ENCODE measurements at places on chromosomes 1 and 21.

DNA sequence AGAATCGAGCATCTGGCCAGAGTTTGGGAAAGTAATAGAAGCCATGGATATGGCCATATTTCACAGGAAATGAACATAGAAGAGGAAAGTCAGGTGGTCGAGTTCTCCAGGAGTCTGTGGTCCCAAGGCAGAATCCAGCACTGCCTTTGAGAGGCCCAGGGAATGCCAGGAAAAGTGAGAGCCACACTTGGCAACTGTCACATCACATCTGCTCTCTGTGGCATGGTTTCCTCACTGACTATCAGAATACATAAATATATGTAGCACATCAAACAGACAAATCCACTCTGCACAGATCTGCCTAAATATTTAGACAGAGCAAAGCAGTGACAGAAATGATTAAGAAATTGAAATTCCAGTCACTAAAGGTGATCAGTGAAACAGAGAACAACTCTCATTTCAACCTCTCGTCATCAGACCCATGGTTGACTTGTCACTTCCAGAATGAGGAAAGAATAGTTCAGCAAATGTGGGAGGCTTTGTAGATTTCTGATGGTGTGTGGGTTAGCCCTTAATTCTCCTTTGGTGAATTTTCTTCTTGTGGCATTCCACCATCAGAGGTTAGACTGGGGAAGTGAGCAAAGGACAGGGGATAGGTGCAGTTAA, 58.8 kb upstream of the MAN1A2 start:
- H3K4me3 ChIP-seq = no peak overlapping the region
- no peak overlapping the region for H3K27ac ChIP-seq
- no peaks in the 10 kb centered on the region for H3K36me3 ChIP-seq
- no peaks in the 10 kb centered on the region for H3K4me1 ChIP-seq
- peaks cover 2% of the 10 kb centered on the region for H3K27me3 ChIP-seq
- no peak for DNase-seq

DNA sequence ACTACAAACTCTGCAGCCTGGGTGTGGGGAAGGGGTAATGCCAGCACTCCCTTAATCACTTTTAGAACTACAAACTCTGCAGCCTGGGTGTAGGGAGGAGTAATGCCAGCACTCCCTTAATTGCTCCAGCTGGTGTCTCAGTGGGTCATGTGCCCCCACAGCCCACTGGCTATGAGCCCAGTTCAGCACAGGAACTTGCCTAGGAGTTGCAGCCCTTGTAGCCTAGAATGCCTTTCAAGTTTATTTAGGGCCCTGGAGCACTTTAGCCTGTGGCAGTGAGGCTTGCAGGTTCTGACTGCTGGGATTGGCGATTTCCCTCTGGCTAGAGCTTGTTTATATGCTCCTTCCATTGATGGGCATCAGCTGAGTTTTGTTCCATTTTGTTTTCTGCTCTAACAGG, 17.1 kb downstream of the VN1R5 start:
- DNase-seq = no peak
- no peaks in the 10 kb centered on the region for H3K4me1 ChIP-seq
- H3K36me3 ChIP-seq = no peaks in the 10 kb centered on the region
- H3K4me3 ChIP-seq = no peak overlapping the region
- H3K27ac ChIP-seq = no peak overlapping the region

- H3K4me3 ChIP-seq = no peak overlapping the region
- DNase-seq = no peak
- no peak overlapping the region for H3K27ac ChIP-seq
- H3K36me3 ChIP-seq = no peaks in the 10 kb centered on the region
Measured at GRCh38 chr1:24117722-24118409, 5.9 kb upstream of the MYOM3 start.

DNA sequence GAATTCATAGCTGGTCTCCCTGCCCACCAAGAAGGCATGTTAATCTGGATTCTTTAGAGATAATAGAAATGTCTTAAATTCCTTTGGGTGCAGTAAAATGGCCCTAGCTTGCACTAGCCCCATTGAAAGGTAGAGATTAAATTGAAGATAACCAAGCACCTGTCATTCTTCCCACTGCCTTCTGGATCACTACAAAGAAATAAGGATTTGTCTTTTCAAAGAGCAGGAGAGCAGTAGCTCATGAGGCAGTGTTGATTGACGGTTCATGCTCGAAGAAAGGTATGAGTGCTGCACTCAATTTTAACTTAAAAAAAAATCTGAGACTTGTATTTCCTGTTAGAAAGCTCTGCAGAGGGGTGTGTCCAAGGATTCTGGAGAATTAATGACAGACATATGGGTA, 74.9 kb upstream of the F3 start:
- H3K4me3 ChIP-seq = no peak overlapping the region
- no peaks in the 10 kb centered on the region for H3K27me3 ChIP-seq
- H3K27ac ChIP-seq = no peak overlapping the region
- no peak for DNase-seq

DNA sequence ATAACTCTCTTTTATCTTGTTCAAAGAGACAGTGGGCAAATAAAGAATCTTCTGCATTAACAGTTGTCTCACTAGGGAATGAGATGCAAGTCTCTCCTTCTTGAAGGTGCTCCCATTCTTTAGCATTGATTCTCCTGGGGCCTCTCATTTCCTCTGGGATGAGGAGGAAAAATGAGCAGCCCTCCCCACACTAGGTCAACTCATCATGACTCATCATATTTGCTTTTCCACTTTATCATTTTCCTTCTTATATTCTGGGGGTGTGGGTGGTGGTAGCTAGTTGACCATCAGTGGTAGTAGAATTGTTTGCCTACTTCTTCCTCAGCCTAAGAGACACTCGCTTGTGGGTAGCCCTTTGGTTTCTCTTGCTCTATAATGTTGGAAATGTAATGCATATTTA, 182.0 kb upstream of the C1orf87 start:
- H3K4me1 ChIP-seq = peaks cover 6% of the 10 kb centered on the region
- no peak overlapping the region for H3K27ac ChIP-seq
- no peaks in the 10 kb centered on the region for H3K27me3 ChIP-seq
- no peak for DNase-seq
- no peaks in the 10 kb centered on the region for H3K36me3 ChIP-seq
- no peak overlapping the region for H3K4me3 ChIP-seq

GRCh38 chr1:220786337-220787068, at the start of gene MTARC1:
Gene MTARC1, plus strand, starts transcription at chr1:220786913. Its CDS starts 32 bp downstream, at chr1:220786945.
- H3K36me3 ChIP-seq = no peaks in the 10 kb centered on the region
- DNase-seq = peak; percentile 93
- no peak within 1 kb of the TSS for H3K27ac ChIP-seq
- no peaks in the 10 kb centered on the region for H3K27me3 ChIP-seq
- peak within 1 kb of the TSS; percentile 73 for H3K4me3 ChIP-seq

GRCh38 chr1:150061632-150062101, 5.9 kb upstream of the VPS45 start:
- no peaks in the 10 kb centered on the region for H3K36me3 ChIP-seq
- no peak overlapping the region for H3K4me3 ChIP-seq
- peak overlapping the region; percentile 29 for H3K27ac ChIP-seq
- peak; percentile 70 for DNase-seq

DNA sequence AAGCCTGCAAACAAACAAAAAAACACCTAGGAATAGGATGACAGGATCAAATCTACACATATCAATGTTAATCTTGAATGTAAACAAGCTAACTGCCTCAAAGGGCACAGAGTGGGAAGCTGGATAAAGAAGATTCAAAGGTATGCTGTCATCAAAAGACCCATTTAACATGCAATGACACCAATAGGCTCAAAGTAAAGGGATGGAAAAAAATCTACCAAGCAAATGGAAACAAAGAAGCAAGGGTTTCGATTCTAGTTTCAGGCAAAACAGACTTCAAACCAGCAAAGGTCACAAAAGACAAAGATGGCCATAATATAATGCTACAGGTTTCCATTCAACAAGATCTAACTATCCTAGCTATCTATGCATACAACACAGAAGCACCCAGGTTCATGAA, 16.2 kb upstream of the OR2T10 start:
- no peak for DNase-seq
- no peaks in the 10 kb centered on the region for H3K27me3 ChIP-seq
- H3K4me1 ChIP-seq = no peaks in the 10 kb centered on the region
- no peak overlapping the region for H3K27ac ChIP-seq

DNA sequence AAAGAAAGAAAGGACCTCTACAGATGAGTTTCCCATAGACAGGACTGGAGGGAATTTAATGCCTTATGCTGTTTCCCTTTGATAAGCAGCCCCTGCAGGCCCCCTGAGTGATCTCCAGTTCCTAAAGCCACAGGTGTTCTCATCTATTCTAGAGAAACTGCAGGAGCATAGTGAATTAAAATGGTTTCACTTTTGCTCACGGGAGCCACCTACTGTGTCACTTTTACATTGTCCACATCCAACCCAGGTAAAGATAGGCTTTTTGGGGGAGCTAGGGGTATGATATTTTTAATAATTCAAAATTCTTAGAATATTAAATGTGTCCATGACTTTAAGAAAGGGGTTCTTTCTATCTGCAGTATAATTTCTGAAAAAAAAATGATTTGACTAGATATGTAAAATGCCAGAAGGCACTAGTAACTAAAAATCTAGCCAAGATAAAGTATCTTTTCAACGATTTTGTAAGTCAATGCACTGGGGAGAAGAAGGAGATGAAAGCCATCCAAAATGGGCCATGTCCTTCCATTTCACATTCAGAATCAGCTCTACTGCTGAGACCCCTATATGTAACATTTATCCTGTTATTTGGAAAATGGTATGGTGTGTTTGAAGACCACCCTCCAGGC, 267.3 kb upstream of the DUSP10 start:
- no peak for DNase-seq
- peaks cover 16% of the 10 kb centered on the region for H3K4me1 ChIP-seq
- H3K27ac ChIP-seq = no peak overlapping the region
- no peaks in the 10 kb centered on the region for H3K27me3 ChIP-seq

- peaks cover 16% of the 10 kb centered on the region for H3K4me1 ChIP-seq
- peak; percentile 98 for DNase-seq
- no peak overlapping the region for H3K4me3 ChIP-seq
- no peaks in the 10 kb centered on the region for H3K36me3 ChIP-seq
- H3K27me3 ChIP-seq = no peaks in the 10 kb centered on the region
- H3K27ac ChIP-seq = no peak overlapping the region
Measured at GRCh38 chr1:43529206-43529731, 1.4 kb upstream of the PTPRF start.

DNA sequence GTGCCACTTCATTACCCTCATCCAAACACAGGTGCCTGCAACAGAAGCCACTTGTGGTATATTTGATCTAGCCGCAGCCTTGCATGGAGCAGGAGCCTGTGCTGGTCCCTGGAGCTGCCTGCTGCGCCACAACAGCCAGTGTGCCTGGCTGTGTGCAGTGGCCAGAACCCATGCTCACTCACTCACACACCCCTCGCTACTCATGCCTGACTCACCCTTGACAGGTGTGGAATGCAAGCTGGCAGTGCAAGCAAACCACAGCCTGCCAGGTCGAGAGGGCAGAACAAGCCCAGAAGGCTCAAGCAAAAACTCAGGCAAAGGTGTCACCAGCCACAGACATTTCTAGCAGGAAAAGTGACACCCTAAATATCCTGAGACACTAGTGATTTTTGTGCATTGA, 1510.9 kb downstream of the KCNT2 start:
- no peak overlapping the region for H3K27ac ChIP-seq
- no peaks in the 10 kb centered on the region for H3K27me3 ChIP-seq
- DNase-seq = peak; percentile 3
- no peaks in the 10 kb centered on the region for H3K4me1 ChIP-seq

- peak overlapping the region; percentile 95 for H3K27ac ChIP-seq
- DNase-seq = peak; percentile 89
Measured at GRCh38 chr1:183272390-183272848, 86.4 kb downstream of the LAMC2 start.

GRCh38 chr1:10962483-10962882, 50.0 kb upstream of the TARDBP start:
- H3K27ac ChIP-seq = no peak overlapping the region
- H3K4me1 ChIP-seq = no peaks in the 10 kb centered on the region
- no peaks in the 10 kb centered on the region for H3K36me3 ChIP-seq
- DNase-seq = peak; percentile 58
- H3K27me3 ChIP-seq = peaks cover 12% of the 10 kb centered on the region
- H3K4me3 ChIP-seq = no peak overlapping the region

DNA sequence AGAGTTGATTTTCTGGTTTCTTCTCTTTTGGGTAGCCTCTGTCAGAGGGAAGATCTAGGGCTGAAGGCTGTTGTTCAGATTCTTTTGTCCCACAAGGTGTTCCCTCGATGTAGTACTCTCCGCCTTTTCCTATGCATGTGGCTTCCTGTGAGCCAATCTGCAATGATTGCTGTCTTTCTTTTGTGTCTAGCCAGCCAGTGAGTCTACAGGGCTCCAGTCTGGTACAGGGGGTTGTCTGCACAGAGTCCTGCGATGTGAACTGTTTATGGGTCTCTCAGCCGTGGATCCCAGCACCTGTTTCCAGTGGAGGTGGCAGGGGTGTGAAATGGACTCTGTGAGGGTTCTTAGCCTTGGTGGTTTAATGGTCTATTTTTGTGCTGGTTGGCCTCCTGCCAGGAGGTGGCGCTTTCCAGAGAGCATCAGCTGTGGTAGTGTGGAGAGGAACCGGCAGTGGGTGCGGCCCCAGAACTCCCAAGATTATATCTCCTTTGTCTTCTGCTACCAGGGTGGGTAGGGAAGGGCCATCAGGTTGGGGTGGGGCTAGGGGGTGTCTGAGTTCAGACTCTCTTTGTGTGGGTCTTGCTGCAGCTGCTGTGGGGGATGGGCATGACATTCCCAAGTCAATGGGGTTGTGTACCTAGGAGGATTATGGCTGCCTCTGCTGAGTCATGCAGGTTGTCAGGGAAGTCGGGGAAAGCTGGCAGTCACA, 81.3 kb upstream of the C21orf91 start:
- no peaks in the 10 kb centered on the region for H3K36me3 ChIP-seq
- no peak overlapping the region for H3K4me3 ChIP-seq
- peaks cover 2% of the 10 kb centered on the region for H3K27me3 ChIP-seq
- H3K27ac ChIP-seq = no peak overlapping the region

DNA sequence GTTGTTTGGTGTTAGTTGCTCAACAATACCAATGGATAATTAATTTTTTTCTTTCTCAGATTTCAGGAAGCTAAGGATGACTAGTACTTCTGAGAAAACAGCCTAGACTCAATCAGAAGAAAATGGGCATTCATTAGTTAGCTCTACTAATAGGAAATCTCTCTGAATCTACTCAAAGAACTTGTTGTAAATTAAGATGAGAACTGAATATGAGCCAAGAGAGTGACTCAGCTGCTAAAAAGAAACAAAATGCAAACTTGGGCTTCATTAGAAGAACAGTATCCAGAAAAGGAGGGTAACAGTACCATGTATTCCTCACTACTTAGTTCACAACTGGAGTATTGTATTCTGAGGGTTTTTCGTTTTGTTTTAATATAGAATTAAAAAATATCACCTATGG, 12.5 kb downstream of the FOXJ3 start:
- peaks cover 28% of the 10 kb centered on the region for H3K4me1 ChIP-seq
- H3K27ac ChIP-seq = no peak overlapping the region
- no peaks in the 10 kb centered on the region for H3K27me3 ChIP-seq
- no peak for DNase-seq
- H3K4me3 ChIP-seq = no peak overlapping the region
- H3K36me3 ChIP-seq = no peaks in the 10 kb centered on the region

- H3K27ac ChIP-seq = no peak overlapping the region
- no peaks in the 10 kb centered on the region for H3K36me3 ChIP-seq
- no peaks in the 10 kb centered on the region for H3K4me1 ChIP-seq
- H3K27me3 ChIP-seq = no peaks in the 10 kb centered on the region
Measured at GRCh38 chr1:215360758-215361157, 206.3 kb upstream of the KCTD3 start.

- H3K27ac ChIP-seq = no peak overlapping the region
- H3K4me3 ChIP-seq = no peak overlapping the region
- H3K36me3 ChIP-seq = peaks cover 4% of the 10 kb centered on the region
Measured at GRCh38 chr21:36297938-36298572, 21.9 kb upstream of the MORC3 start.

- no peak overlapping the region for H3K27ac ChIP-seq
- H3K36me3 ChIP-seq = no peaks in the 10 kb centered on the region
- H3K4me3 ChIP-seq = no peak overlapping the region
- DNase-seq = peak; percentile 90
- H3K27me3 ChIP-seq = peaks cover 4% of the 10 kb centered on the region
Measured at GRCh38 chr1:1181938-1182410, 8.3 kb downstream of the TTLL10 start.
